ENCODE measurements at places on chromosomes 2 and 18.

DNA sequence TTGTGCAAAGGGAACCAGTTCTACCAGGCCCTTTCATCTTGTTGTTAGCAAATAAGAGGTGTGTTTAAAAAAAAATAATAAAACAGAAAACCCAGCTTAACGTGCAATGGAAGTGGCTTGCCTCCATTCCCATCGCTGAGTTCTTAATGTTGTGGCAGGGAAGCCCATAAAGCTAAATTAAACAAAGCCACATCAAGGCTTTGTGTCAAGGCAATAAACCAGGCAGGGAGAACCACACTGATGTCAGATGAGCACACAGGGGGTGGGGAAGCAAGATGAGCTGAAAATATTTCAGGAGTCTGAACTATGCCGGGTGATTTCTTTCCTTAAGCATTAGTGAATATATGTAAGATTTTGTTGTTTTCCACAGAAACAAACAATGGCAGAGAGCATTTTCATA lies 73.5 kb downstream of the PHLPP1 start:
- no peak for DNase-seq

DNA sequence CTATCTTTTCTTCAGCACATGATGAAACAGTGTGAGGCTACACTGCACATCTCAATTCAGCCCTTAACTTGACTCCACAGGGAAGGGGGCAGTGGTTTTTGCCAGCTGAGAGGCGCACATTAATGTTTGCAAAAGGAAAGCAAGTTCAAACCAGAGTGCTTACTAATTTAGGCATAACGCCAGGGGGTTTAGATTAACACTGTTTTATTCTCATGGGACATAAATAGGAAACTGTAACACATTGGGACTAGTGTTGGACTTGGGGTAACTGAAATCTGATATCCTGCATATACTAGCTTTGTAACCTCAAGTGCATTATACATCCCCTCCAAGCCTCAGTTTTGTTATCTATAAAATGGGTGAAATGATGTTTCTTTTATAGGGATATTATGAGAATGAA lies 821.2 kb upstream of the ID2 start:
- no peak for DNase-seq

GRCh38 chr2:30866974-30867373 lies 59.7 kb upstream of the CAPN13 start:
- DNase-seq: no peak

- DNase-seq: no peak
Measured at GRCh38 chr2:237096911-237097310, 11.2 kb downstream of the COPS8 start.

GRCh38 chr2:212022966-212023365 lies 515.6 kb downstream of the ERBB4 start:
- DNase-seq: no peak

GRCh38 chr2:65388051-65388531 lies 44.3 kb downstream of the SPRED2 start:
- no peak for DNase-seq

Measured in stimulated activated CD4-positive, alpha-beta T cell treated with anti-CD3 and anti-CD28 coated beads, Interleukin-2, amount 100 ng/mL, for 48 hours (primary cell).